IMR-90 (cell line): ENCODE measurements at places on chromosomes 2 and 18.
A peak's percentile ranks its signal among the peaks of the same experiment; 100 is the strongest.

DNA sequence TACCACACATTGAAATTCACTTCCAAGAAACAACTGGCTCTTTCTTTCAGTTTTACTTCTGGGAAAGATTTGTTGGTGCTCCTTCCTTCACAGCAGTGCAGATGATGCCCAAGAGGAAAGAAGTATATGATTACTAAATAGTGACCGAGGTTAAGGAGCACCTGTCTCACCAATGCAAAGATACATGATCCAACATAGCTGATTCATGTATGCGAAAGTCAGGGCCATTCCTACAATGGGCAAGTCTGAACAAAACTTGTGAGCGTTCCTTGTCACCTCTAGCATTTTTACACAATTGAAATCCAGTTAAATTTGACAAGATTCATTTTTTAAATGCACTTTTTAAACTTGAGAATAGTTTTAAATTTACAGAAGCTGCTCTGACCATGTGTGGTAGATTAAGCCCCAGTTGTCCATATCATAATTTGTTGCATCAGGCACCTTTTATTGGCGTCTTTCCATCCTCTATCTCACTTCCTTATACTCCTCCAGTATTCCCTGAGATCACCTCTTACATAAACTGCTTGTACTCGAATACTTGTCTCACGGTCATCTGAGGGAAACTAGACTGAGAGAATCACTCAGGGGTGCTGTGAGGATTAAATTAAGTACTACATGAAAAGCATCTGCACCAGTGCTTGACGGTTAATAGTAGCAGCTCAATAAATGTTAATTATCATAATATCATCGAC is 438.8 kb upstream of the CDH20 start:
- no peak for DNase-seq

GRCh38 chr18:5892823-5893431 is 2.4 kb downstream of the TMEM200C start:
- DNase-seq, result peak; percentile 34

GRCh38 chr2:149657401-149658040 is 69.9 kb upstream of the MMADHC start:
- DNase-seq, result no peak

- DNase-seq, result no peak
Measured at GRCh38 chr18:56919190-56919589, 227.7 kb upstream of the BOD1L2 start.

- no peak for DNase-seq
Measured at GRCh38 chr2:76251342-76251741, 540.6 kb upstream of the GCFC2 start.

DNA sequence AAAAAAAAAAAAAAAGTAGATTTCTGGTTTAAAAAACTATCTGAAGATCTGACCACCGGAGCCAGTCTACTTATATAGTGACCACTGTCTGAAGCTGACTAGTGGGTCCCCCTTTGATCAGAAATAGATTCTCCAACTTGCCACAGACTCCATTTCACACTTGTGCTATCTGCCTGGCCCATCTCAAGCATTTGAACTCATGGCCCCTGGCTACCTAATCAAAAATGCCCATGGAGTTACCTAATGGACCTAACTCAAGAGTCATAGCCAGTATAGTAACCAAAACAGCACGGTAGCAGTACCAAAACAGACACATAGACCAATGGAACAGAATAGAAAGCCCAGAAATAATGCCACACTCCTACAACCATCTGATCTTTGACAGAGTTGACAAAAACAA is 17.0 kb upstream of the ATL2 start:
- DNase-seq, result no peak

- no peak for DNase-seq
Measured at GRCh38 chr2:121242976-121243375, 42.0 kb downstream of the TFCP2L1 start.

DNA sequence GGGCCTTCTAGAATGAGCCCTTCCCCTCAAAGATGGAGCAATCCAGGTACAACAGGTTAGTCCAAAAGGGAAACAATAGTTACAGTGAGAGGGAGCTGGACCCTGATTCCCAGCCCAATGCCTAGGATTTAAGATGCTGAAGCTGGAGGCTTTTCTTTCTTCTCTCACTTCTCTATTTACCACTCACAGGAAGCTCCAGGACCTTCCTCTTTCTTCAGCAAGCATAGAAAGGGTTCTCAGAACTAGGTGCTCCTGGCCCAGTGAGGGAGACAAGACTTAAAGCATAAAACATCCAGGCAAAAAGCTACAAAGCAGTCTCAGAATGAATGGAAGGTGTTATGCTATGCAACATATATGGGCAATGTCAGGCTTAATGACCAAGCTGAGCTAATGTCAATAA is 279.0 kb downstream of the SRBD1 start:
- no peak for DNase-seq

DNA sequence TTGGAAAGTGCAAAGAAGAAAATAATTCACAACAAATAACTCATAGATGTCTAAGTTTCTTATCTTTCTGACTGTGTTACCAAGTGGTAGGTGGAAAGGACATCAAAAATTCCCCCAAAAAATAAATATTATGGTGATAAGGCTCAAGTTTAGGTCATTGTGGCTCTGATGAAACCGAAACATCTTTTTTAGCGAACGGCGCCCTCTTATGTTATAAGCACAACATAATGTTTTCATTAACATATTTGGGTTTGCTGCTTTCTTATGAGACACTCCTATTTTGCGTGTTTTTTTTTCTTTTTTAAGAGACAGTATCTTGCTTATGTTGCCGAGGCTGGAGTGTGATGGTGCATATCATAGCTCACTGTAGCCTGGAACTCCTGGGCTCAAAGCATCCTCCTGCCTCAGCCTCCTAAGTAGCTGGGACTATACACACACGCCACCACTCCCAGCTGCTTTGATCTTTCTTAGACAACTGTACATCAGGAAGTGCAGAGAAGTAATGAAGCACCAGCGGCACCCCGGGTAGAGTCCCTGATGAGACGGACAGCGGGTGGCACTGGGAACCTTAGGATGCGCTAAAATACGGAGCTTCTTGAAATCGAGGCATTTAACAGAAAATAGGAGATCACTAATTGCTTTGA is 38.5 kb upstream of the SLC35G4 start:
- DNase-seq, result peak; percentile 24

DNA sequence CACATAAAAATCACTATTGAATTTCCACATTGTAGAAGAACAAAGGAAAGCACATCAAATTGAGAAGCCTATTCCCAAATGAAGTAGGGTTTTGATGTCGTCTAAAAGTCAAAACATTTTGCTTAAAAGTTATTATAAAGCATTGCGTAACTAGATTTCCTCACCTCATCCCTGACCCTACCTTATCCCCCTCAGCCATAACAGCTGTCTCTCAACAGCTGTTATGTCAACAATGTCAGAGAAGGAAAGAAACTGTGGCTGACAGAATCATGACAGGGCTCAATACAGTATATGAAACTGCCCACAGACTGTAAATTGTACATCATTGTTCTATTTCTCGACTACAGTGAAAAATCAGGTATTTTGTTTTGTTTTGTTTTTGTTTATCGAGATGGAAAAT is 63.0 kb upstream of the ACVR1C start:
- DNase-seq, result no peak

- no peak for DNase-seq
Measured at GRCh38 chr18:6773777-6774176, 44.3 kb downstream of the ARHGAP28 start.

DNA sequence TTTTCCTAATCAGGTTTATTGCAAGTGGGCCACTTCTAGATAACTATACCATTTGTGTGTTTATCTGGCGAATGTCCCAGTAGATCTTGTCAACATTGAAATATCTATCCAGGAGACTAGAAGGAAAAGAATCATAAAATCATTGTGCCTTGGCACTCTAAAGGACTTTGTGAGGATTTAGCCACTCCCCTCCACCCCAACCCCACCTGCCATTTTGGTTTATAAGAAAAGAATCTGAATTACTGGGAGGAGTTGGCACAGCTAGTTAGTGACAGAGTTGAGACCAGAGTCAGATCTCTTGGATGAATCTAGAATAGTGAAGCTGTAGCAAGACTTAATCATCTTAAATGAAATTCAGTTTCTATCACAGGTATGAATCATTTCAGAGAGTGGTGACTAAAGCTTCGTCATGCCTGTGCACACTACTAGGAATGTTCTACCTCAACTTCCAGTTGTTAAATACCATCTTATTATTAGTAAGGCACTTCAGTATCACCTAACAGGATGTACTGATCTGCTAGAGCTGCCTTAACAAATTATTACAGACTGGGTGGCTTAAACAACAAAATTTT is 212.7 kb upstream of the SLC14A2 start:
- peak; percentile 31 for DNase-seq
